Esophagus muscularis mucosa (tissue), 4 donors: ENCODE measurements at places on chromosomes 11 and 22.

- H3K4me1 ChIP-seq = no peaks in the 10 kb centered on the region
- no peak overlapping the region for H3K27ac ChIP-seq
- no peaks in the 10 kb centered on the region for H3K36me3 ChIP-seq
- H3K27me3 ChIP-seq = peaks cover 26% of the 10 kb centered on the region
- DNase-seq = peak; percentile 90
- H3K4me3 ChIP-seq = no peak overlapping the region
These were observed 55.1 kb downstream of the IGLL5 start for GRCh38 chr22:22942511-22943329.

DNA sequence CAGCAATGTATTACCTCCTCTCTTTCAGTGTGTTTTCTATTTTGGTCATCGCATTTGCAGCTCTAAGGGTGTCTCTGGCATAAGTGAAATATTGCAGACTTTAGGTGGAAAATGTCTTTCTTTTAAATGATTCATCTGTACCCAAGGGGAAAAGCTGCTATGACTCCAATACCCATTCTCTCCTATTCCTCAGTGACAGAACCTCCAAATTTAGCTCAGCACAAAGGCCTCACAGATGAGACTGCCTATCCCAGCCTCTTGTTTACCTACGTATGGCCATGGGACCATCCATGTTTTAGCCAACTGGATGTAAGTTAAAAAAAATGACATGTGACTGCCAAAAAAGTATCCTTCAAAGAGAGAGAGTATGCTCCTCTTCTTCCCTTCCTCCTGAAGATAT, 7.9 kb downstream of the MTMR2 start:
- no peaks in the 10 kb centered on the region for H3K36me3 ChIP-seq
- no peak overlapping the region for H3K4me3 ChIP-seq
- no peaks in the 10 kb centered on the region for H3K27me3 ChIP-seq
- no peak for DNase-seq

- no peak overlapping the region for H3K4me3 ChIP-seq
- no peaks in the 10 kb centered on the region for H3K36me3 ChIP-seq
- no peaks in the 10 kb centered on the region for H3K27me3 ChIP-seq
- no peak overlapping the region for H3K27ac ChIP-seq
- no peak for DNase-seq
These were observed 366.4 kb downstream of the CASP12 start for GRCh38 chr11:104531894-104532293.

DNA sequence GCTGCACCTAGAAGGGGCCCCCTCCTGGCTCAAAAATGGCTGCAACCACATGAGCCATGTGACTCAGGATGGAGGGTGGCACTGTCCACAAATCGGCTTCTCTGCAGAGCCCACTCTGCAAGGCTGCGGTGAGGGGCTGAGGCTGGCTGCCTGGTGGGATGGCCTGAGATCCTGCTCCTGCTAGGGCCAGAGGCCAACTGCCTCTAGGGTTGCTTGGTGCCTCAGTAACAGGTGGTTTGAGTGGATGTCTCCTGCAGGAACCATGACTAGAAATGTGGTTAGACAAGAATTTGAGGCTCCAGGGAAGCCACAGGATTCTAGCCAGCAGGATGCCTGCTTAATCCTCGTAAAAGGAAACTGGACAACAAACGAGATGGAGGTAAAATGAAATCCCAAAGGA, 17.1 kb downstream of the PATZ1 start:
- no peak for DNase-seq
- no peak overlapping the region for H3K4me3 ChIP-seq
- H3K36me3 ChIP-seq = peaks cover 81% of the 10 kb centered on the region

GRCh38 chr11:79045800-79046304, 395.0 kb downstream of the TENM4 start:
- H3K4me1 ChIP-seq = no peaks in the 10 kb centered on the region
- no peaks in the 10 kb centered on the region for H3K36me3 ChIP-seq
- no peak overlapping the region for H3K4me3 ChIP-seq
- DNase-seq = no peak

GRCh38 chr22:24728790-24729637, 45.5 kb downstream of the PIWIL3 start:
- H3K27ac ChIP-seq = no peak overlapping the region
- no peak overlapping the region for H3K4me3 ChIP-seq
- H3K36me3 ChIP-seq = no peaks in the 10 kb centered on the region
- peaks cover 7% of the 10 kb centered on the region for H3K4me1 ChIP-seq

DNA sequence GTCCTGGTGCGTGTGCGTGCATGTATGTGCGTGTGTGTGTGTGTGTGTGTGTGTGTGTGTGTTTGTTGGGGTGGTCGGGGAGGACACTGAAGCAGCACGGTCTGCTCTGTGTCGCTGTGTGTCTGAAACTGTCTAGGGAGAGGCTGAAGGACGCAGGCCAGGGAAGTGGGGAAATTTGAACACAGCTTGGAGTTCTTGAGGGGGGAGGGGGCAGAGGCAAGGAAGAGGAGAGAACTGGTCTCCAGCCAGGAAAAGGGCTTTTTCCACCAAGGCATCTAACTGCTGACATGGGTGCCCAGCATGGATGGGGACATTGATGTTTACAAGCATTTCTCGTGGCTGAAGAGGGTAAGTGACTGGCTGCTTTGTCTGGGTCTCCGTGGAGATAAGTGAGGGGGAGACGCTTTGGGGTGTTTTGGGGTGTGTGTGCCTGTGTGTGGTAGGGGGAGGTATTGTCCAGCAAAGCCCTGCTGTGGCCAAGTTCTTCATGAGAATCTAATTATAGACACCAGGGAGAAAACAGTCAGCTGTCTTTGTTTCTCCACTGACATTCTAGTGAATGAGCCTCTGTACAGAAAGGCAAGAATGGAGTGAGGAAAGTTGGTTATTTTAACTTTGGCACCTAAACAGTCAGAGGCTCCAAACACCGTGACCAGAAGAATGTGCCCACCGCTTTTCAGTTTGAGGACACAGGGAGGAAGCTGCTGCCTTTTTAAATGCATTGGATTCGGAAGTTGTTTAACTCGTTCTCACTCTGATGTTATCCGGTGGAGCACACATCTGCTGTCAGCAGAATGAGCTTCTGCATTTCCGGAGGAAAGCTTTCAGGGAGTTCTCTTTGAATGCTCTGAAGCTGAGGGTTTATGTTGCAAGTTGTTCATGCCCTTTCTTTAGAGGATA, 63.7 kb downstream of the PPFIBP2 start:
- no peak for DNase-seq
- H3K4me3 ChIP-seq = peak overlapping the region; percentile 27
- H3K27ac ChIP-seq = peak overlapping the region; percentile 80
- no peaks in the 10 kb centered on the region for H3K27me3 ChIP-seq
- peaks cover 59% of the 10 kb centered on the region for H3K4me1 ChIP-seq

DNA sequence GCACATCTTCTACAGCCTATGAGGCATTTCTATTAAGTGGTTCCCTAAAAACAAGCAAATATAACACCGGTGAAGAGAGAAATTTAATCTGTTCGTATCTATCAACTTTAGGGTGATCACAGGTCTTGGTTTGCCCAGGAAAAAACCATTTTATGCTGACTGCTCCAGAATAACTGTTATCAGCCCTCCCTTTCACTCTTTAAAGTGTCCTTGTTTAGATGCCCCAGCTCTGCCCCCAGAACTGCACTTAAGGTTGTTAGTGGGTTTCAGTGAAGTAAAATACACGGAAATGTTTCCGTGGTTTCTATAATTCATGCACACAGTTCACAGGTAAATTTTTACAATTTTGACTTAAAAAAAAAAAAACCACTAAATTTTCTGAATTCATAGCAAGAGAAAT, 70.0 kb downstream of the NARS2 start:
- H3K27ac ChIP-seq = no peak overlapping the region
- no peak for DNase-seq
- H3K4me1 ChIP-seq = no peaks in the 10 kb centered on the region
- H3K27me3 ChIP-seq = no peaks in the 10 kb centered on the region
- H3K4me3 ChIP-seq = no peak overlapping the region

GRCh38 chr11:12889243-12889642, 119.9 kb upstream of the RASSF10 start:
- peaks cover 30% of the 10 kb centered on the region for H3K4me1 ChIP-seq
- DNase-seq = no peak
- peak overlapping the region; percentile 79 for H3K27ac ChIP-seq
- H3K27me3 ChIP-seq = no peaks in the 10 kb centered on the region
- no peaks in the 10 kb centered on the region for H3K36me3 ChIP-seq

DNA sequence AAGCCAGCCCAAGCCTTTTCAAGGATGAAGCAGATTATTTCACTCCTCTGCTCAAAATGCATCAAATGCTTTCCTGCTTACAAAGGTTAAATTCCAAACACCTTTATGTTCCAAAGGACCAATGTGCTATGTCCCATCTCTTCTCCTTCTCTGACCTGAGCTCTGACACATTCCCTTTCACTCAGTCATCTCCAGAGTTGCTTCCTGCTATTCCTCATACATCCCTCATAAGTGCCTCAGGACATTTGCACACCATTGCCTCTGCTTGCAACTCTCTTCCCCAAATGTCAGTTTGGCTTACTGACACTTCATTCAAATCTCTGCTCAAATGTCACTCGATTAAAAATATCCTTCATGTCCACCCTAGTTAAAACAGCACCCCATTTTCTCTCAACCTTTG, 53.3 kb upstream of the BMAL1 start:
- H3K4me3 ChIP-seq = no peak overlapping the region
- no peaks in the 10 kb centered on the region for H3K27me3 ChIP-seq
- no peak for DNase-seq
- no peak overlapping the region for H3K27ac ChIP-seq
